Ovary (tissue), 10 donors: ENCODE measurements at places on chromosomes 5 and 9. TPM values are rescaled to one million over a fixed set of nuclear protein-coding genes. Genes with fewer than 3 reads are reported as not detected.
A peak's percentile ranks its signal among the peaks of the same experiment; 100 is the strongest.

The KIF24 gene
- 1.1 TPM for polyA plus RNA-seq

The SURF4 gene
- polyA plus RNA-seq: 73.8 TPM

The WNT8A gene
- polyA plus RNA-seq: not detected

The ECM2 gene
- 91.4 TPM for polyA plus RNA-seq

The KCNT1 gene
- 2.0 TPM for polyA plus RNA-seq

- no peak for DNase-seq
These were observed 326.5 kb upstream of the PRR16 start for GRCh38 chr5:120137582-120137981.

DNA sequence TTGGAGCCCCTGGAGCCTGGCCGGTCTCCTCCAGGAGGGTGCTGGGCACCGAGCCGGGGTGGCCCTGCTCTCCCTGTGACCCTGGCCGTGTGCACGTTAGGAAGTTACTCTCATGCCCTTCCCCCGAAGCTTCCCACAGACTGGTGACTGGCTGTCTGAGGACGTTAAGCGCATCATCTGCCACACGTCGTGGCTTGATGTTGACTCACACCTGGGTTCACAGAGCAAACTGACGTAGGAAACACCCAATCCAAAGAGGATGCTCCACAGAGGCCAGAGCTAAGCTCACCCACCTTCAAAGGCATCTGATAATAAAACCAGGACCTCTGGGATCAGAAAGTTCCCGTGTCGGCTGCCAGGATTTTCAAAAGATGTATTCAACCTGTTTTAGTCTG lies 152.9 kb upstream of the PHYKPL start:
- DNase-seq: no peak

DNA sequence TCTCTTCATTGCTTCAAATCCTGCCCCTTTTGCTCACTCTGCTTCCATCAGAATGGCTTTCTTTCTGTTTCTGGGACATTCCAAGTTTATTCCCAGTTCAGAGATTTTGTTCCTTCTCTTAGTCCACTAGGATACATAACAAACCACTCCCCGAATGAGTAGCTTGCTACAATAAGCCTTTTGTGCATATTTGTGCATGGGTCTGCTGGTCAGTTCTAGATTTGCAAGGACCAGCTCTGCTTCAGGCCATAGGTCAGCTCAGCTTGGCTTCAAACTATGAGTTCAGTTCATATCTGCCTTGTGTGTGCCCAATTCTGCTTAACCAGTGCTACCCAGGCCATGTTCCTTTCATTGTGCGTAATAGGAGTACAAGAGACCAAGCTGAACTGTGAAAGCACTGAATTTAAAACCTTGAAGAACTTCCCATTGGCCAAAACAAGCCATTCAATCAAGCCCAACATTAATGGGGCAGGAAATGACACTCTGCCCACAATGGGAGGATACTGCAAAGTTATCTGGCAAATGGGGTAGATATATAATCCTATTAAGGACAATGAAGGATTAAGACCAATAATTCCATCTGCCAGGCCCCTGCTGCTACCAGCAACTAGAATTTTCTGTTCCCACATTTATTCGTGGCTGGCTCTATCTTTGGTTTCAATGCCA lies 328.8 kb downstream of the PRELID2 start:
- DNase-seq: no peak

DNA sequence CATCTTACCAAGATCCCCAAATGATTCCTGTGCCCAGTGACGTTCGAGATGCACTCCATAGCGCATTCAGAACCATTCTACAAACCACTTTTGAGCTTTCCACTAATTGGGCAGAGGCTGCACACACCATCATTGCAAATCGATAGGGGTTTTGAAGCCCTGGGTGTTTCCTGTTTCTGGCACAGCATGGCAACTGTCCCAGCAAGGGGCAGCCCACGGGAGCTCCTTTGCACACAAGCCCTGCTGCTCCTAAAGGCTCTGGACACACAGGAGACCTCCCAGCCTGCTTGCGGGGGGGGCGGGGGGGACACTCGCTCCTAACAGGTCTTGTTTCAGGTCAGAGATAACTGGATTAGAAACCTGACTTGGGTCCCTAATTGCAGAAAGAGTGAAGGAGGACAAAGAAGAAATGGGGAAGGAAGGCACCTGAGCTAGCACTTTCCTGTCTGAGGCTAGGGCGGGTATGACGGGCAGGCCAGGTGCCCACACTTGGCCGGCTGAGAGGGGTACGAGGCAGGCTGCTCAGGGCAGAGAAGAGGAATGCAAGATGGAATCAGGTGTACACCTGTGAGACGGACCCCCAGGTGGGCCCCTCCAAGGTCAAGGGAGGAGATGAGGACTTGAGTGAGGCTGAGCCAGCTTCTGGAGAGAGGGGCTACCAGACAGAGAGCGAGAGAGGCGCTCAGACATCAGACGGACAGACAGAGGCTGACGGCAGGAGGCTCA lies 820 bp downstream of the FBP1 start:
- no peak for DNase-seq

GRCh38 chr9:21968331-21969010 lies 25.7 kb downstream of the CDKN2A start:
- no peak for DNase-seq

DNA sequence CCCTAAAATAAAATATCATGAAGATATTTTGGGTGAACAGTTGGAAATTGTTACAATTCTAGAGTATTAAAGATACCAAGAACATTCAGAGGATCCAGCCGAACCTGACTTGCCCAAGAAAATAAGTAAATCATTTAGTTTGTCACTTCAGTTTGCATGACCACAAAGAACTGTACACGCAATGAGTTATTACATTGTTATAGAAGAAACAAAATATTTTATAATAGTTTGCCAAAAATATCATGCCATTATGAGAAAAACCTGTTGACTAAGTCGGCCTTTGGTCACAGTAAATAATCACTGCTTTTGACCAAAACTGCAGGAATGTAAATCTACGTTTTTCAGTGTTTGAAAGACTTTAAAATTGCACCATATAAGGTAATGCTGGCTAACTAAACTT lies 27.9 kb downstream of the TRIO start:
- DNase-seq: no peak

GRCh38 chr5:38764937-38765391 lies 80.8 kb upstream of the OSMR start:
- DNase-seq: no peak

GRCh38 chr5:95669540-95669939 lies 13.3 kb downstream of the SPATA9 start:
- peak; percentile 83 for DNase-seq

DNA sequence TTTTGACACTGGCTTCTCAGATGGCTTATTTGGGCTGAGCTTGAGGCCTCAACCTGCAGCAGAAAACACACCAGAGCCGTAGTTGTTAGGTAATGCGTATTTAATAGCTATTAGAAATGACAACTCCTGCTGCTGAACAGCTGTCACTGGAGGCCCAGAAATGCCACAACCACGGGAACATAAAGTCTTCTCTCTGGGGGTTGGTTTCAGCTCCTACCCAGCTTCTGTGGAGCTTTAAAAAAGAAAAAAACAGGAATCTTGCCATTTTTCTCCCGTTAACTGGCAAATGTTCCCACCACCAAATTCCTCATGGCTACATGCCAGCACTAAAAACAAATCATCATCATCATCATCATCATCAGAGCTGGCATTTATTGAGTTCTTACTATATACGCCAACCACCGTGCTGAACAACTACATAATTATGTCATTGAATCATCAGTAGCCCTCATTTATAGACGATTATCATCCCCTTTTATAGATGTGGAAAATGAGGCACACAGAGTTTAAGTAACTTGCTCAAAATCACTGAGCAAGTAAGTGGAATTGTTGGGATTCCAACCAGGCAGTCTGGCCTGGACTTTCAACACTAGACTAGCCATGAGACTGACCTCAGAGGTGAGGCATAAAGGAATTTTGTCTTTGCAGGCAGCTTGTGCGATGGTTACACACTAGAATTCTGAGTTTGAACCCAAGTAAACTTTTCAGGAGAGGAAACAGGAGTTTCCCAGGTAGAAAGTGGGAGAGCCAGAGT lies 185.3 kb upstream of the WWC1 start:
- no peak for DNase-seq

GRCh38 chr5:68161156-68161555 lies 54.4 kb upstream of the PIK3R1 start:
- no peak for DNase-seq

DNA sequence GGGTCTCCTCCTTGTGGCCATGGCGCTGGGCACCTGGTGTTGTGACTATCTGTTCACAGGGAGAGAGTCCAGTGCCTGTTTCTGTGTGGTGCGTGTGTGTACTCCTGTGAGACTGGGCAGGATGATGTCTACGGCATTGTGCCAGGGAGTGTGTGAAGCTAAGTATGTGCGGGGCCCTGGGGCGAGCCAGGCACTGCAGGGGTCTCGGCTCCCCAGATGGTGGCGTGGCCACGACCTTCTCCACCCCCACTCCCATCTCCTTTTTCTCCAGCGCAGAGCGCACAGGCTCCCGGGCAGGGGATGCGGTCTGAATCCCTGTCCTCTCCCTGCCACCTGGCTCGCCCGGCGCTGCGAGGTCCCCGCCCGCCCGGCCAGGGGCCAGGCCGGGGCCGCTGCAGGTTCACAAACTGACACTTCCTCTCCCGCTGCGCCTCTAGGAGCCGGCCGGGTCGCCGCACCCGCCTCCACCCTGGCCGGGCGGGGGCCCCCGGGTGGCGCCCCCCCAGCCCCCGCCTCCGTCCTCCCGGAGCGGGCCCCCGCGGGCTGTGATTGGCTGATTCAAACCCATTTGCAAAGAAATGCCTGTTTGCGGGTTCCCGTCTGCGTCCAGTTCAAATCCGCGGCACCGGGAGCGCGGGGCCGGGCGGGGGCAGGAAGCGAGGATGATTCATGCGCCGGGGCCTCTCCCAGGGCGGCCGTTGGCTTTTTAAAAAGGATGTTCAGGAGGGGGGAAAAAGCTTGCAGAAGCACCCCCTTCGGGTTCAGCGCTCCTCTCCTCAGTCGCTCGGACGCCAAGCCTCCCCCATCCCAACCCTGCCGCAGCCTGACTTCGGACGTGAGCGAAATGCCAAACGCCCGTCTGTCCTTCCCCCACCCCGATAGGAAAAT lies 790 bp downstream of the PHF19 start:
- DNase-seq: peak; percentile 88

DNA sequence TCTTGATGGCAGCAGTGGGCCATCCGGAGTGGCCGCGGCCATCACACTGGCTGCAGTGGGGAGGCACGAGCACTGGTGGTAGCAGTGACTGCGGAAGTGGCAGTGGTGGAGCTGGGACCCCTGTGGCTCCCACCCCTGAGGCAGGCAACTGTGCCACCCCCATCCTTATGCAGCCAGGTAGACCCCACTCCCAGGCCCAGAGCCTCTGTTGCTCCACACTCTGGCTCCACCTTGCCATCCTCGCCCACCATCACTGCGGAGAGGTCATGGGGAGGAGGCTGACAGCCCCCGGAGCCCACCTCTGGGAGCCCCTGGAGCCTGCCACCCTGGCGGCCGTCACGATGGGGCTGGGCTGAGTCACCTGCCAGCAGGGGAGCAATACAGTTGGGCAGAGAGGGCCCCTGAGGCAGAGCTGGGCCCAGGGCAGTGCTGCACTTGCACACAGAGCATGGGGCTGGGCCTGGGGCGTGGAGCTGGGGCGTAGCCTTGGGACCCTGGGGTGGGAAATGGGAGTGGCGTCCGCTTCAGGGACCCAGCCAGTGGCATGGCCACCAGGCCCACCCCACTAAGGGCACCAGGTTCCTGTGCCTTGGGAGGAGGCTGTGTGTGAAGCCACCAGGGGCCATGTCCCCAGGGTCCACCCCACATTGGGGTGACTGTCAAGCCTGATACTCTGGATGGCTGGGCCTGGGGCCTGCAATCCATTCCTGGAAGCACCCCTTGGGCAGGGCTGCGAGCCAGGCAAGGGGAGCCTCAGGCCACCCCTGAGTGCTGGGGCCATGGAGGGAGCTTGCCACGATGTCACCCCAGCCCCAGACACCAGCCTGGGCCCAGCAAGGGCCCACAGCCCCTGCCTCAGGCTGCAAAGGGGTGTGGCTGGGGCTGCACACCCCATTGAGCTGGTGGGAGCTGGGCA lies 7.7 kb downstream of the AMBP start:
- no peak for DNase-seq

DNA sequence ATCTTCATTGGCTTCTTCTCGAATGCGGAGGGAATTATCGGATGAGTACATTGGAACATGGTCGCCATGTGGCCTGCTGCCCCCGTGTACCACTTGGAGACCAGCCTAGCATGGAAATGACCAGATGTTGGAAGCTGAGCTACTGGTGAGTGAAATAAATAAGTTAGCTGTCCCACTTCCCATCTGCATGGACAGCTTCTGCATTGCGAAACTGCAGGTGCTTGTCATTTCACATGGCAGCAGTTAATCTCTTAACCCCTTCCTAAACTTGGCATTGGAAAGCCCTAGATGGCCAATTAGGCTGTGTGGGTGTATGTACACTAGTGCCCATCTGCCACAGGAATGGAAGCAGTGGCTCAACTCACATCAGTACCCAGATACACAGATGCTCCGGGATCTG lies 246.6 kb upstream of the IL12B start:
- DNase-seq: no peak

- no peak for DNase-seq
These were observed 111.5 kb downstream of the MACROH2A1 start for GRCh38 chr5:135287551-135287950.

DNA sequence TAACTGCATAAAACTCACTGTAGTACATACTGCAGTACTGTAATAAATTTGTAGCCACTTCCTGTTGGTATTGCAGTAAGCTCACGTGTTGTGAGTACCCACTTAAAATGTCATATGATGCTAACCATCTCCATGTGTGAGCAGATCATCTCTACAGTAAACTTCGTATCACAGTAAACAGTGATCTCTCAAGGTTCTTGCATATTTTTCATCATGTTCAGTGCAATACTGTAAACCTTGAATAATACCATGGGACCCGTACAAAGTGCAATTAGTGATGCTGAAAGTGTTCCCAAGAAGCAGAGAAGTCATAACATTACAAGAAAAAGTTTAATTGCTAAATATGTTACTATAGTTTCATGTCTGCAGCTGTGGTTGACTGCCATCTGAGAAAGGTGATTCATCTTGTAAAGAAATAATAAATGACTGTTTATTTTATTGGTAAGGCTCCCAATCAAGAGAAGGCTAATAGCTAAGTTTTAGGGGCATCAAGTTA lies 253.8 kb upstream of the POU5F2 start:
- no peak for DNase-seq

- no peak for DNase-seq
These were observed 147.9 kb downstream of the DMRT2 start for GRCh38 chr9:1198085-1198484.
